ENCODE measurements at places on chromosomes 1 and 21.

GRCh38 chr1:226987623-226988333, 47.7 kb downstream of the COQ8A start:
- DNase-seq = no peak

- DNase-seq = no peak
Measured at GRCh38 chr1:69639159-69639558, 71.4 kb downstream of the LRRC7 start.

DNA sequence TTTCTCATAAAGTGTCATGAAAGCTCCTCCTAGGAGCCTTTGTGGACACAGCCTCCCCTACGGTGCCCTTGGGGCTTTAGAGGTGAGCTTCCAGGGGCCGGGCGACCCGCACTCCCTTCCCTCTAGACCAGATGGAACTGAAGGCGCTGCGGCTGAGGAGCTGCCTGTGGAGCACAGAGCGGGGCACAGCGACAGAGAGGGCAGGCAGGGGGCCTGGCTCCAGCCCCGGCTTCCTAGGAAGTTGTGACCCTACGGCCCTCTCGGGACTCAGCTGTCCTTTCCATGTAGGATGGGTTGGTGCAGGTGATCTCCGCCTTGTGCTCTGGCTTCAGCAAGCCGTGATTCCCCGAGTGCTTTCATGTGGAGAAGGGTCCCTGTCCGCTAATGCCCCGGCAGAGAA, 23.6 kb upstream of the NEK2 start:
- peak; percentile 11 for DNase-seq

DNA sequence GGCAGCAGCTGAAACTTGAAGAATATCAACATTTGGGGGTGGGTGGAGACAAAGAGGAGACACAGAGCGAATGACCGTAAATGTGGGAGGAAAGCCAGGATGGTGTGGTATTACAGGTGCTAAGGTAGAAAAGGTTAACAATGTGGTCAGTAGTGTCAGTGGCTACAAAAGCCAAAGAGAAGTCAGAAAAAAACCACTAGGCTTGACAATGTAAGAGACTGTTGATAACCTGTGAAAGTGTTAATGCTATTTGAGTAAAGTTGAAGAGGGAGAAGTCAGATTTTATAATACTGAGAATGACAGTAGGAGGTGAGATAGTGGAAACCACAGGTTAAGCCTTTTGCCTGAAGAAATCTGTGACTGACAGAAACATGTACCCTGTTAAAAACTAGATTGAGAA, 120.8 kb downstream of the CLEC20A start:
- no peak for DNase-seq

DNA sequence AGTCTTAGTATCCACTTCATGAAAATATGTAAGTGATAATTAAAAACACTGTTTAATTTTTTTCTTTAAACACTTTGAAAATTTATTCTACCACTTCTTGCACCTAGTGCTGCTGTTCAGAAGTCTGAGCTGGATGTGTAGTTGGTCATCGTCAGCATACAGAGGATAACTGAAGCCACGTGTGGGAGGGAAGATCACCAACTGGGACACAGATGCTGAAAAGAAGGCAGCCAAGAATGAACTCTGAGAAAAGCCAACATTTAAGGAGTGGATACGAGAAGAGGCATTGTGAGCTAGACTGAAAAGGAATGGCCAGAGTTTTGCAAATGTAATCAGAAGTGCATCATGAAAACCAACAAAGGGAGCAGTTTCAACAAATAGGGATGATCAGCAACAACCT, 24.6 kb upstream of the CLCA4 start:
- DNase-seq = no peak

DNA sequence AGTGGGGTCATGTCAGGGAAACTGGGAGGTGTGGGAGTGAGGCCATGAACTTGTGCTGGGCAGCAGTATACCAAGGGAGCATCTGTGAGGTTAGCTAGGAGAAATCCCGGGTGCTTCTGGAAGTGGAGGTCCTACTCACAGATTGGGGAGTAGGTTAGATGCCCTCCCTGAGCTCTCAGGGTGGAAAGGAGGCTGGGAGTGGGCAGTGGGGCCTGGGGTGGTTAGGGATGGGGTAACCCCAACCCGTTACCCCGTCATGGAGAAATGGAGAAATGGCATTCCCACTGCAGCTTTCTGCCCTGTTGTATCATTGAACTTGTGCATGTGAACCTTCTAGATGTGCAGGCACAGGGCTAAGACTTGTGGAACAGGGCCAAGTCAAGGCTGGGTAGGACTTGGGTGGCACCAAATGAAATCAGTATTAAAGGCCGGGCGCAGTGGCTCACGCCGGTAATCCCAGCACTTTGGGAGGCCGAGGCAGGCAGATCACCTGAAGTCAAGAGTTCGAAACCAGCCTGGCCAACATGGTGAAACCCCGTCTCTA, 27.2 kb downstream of the EXOC8 start:
- no peak for DNase-seq

GRCh38 chr1:30061292-30062220, 661.8 kb downstream of the MATN1 start:
- DNase-seq = no peak

- no peak for DNase-seq
Measured at GRCh38 chr1:225766967-225767633, 10.5 kb upstream of the SRP9 start.

DNA sequence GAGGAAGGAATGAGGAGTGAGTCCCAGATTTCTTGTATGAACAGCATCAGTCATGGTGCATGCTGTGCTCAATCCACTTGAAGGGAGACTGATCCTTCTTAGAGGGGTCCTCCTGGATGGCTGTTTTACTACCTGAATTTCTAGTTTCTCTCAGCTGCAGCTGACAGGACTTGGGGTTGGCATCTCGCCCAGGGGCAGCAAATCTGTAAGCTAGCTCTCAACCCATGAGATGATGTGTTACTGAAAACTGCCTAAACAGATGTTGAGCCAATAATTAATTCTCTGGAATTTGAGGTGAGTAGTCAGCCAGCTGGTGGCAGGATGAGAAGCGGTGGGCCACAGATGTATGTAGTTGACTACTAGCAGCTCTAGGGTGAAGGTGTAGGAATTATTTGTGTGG, 19.6 kb downstream of the BACH1 start:
- no peak for DNase-seq

GRCh38 chr1:206935491-206936067, 10.7 kb downstream of the PIGR start:
- DNase-seq = no peak

- DNase-seq = no peak
Measured at GRCh38 chr1:12618965-12619791, 1.2 kb upstream of the DHRS3 start.

DNA sequence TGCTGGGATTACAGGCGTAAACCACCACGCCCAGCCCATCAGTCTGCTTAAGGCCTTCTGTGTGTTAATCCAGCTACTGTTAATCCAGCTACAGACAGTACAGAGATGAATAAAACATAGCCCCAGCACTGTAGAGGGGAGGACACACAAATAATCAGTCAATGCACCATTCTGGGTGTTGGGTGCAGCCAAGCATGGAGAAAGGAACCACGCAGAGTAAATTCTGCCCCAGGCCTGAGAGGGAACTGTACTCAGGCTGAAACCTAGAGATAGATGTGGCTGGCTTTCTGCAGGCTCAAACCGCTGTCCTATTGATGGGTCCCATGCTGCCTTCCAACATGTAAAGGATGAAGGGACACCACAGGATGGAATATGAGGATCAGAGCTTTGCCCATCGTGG, 136.8 kb upstream of the IGSF21 start:
- no peak for DNase-seq

Measured in D721Med (cell line).